ENCODE measurements at places on chromosomes 6 and 20. TPM values are rescaled to one million over a fixed set of nuclear protein-coding genes. Genes with fewer than 3 reads are reported as not detected.

LINC00237 gene
- not detected for total RNA-seq

PI16 gene
- 0.28 TPM for total RNA-seq

TFAP2A gene
- not detected for total RNA-seq

PACRG gene
- total RNA-seq, result under 0.01 TPM

TREML2 gene
- not detected for total RNA-seq

IL20RA gene
- 0.28 TPM for total RNA-seq

SLC26A8 gene
- total RNA-seq, result not detected

OLIG3 gene
- not detected for total RNA-seq

All from regular cardiac myocyte (primary cell).